ENCODE measurements at places on chromosomes 6 and 20. TPM values are rescaled to one million over a fixed set of nuclear protein-coding genes. Genes with fewer than 3 reads are reported as not detected.

GRCh38 chr20:9515214-9515585 lies 810 bp downstream of the LAMP5 start:
- DNase-seq, result no peak
- H3K27me3 ChIP-seq, result peaks cover 2% of the 10 kb centered on the region
- peaks cover 20% of the 10 kb centered on the region for H3K4me1 ChIP-seq
- 0 out of 2 replicates have a peak overlapping the region, but pooled peaks have one; percentile 6 for H3K27ac ChIP-seq
- no peaks in the 10 kb centered on the region for H3K36me3 ChIP-seq

The PLA2G7 gene
- polyA plus RNA-seq, result not detected

The SIRPG gene
- polyA plus RNA-seq, result 3.0 TPM

The MPIG6B gene
- not detected for polyA plus RNA-seq

All from GM12878 (cell line).